ENCODE measurements at places on chromosomes 4 and X.

DNA sequence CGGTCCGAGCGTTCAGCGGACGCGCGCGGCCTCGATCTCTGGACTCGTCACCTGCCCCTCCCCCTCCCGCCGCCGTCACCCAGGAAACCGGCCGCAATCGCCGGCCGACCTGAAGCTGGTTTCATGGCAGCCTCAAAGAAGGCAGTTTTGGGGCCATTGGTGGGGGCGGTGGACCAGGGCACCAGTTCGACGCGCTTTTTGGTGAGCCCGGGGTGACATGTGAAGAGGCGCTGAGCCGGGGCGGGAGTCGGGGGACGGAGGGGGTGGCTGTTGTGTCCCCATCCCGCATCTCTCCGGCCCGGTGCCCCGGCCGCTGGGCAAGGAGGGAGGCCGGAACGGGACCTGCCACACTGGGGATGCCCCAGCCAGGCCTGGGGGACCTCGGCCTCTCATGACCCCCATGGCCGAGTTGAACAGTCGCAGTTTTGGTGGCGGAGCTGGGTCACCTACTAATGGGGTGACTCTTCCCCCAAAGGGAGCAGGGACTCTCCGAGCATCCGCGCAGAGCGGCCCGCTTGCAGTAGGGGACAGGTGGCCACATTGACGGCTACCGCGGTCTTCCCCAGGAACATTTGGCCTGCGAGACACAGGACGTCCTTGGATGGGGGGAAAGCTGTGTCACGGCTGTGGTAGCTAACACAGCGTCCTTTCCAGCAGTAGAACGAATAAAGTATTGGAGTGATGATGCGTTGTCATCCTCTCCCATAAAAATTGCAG is at the start of gene GK:
Gene GK (plus strand): TSS at position 9 of the 717 bp plus-strand sequence. CDS start 115 bp downstream, at position 124.
- peak; percentile 8 for DNase-seq

DNA sequence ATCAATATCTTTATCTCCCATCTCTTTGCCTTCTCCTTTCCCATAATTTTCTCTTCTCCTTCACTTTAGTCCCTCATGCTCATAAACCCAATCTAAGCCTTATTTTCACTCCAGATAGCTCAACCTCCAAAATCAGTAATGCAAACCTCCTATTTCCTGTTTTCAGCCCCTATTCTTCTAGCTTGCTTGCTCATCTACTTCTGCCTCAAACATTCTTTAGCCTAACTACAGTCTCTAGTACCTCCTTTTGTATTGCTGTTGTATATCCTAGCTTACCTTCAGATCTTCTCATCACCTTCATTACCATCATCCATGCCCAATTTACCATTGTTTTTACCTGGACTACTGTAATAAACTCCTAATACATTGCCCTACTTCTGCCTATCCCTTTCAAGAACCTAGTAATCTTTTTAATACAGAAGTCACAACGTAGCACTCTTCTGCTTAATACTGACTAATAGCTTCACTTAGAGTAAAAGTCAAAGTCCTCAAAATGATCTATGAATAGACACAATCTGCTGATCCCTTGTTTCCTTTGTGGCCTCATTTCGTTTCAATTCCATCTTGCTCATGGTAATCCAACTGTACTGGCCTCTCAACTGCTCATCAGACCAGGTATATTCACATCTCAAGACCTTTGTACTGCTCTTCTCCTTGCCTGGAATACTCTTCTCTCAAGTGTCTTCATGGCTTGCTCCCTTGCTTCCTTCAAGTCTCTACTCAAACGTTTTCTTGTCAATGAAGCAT is 123.4 kb downstream of the FAM13A start:
- no peak for DNase-seq

DNA sequence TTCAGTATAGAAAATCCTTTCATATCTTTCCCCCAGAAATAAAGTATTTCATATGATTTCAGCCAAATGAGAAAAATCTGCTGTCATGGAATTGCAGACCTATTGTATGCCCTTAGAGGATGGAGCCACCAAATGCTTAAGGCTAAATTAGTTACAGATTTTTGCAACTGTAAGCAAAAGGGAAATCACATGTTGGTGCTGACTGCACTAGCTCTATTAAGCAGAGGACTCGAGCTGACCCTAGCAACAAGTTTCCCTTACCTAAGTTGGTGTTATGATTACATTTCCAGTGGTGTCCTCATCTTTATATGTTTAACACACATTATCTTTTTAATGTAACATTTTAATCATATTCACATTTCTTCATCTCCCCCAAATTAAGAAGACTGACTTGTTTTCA is 58.3 kb upstream of the DOCK11 start:
- no peak for DNase-seq

DNA sequence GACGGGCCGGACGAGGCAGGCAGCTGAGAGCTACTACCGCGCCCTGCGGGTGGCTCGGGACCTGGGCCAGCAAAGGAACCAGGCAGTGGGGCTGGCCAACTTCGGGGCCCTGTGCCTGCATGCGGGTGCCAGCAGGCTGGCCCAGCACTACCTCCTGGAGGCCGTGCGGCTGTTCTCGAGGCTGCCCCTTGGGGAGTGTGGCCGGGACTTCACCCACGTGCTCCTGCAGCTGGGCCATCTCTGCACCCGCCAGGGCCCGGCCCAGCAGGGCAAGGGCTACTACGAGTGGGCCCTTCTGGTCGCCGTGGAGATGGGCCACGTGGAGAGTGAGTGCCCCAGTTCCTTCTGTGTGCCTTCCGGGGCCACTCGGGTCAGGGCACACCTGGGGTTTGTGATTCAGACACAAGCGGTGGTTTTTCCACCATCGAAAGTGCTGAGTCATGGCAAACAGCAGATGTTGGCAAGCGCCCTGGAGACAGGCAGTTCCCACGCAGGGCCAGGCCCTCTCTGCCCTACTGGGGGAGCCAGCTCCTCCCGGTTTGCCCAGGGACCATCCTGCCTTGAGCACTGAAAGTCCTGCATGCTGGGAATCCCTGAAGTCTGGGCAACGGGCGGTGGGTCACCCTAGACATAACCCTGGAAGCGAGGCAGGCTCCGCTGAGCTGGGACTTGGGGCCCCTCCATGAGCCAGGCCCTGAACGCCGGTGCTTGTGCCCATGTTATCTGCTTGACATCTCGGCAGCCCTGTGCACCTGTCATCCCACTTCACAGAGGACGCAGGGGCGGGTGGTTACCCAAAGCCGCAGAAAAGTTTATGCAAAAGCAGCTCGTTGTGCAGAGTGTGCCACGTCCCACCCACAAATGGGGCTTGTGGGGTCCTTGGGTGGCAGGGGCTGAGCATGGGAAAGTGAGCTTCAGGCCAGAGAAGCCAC is 29.5 kb downstream of the SH3TC1 start:
- DNase-seq: no peak

DNA sequence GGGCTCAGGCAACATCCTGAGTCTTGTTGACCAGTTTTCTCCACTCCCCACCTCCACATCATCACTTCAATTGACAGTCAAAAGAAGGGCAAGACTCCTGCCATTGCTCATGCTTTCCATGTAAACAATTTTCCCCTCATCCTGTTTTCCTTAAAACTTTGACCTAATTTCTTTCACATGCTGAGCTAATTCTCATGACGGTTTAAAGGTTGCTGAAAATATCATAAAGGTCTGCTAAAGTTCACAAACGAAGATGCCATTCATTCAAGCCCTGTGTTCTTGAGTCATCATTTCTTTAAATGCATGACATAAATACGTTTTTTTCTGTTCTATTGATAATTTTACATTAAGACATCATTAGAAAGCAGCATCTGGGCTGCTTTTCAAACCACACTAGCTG is 353.9 kb downstream of the NKX6-1 start:
- no peak for DNase-seq

- DNase-seq: no peak
These were observed 5.1 kb downstream of the ADRA2C start for GRCh38 chr4:3771164-3771809.

DNA sequence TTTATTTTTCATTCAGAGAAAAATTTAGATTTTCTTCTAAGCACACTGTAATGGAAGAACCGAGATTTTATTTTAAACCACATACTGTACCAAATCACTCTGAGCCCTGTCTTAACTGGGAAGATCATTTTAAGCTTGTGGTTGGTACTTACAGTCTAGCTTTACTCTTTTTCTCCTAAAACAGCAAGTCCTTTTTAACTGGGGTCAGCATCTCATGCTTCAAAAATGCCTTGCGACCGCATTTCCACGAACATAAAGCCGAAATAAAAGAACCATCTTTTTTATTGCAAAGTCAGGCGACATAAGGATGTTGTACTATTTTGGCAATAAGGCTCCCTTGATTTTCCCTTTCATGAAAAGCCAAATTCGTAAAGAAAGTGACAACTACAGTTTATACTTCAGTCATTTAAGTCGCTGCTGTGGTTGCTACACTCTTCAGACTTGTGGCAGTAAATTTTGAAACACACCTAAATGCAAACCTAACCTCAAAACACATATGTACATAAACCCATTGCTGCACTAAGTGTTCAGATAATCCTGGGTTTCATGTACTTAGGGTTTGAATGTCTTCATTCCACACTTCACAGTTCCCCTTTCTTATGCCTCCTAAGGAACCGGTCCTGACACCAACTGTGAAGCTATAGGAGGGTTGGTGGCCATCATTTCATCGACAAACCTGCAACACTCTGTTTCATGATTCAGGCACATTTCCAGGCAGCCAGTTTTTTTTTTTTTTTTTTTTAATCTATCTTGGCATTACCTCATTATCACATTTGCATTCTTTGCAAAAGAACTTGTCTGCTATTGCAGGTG is 3.0 kb downstream of the STOX2 start:
- no peak for DNase-seq
